Left forelimb (tissue), 1 donor: ENCODE measurements at places on chromosomes 4 and X.

GRCh38 chr4:2400841-2401609, 17.4 kb downstream of the ZFYVE28 start:
- no peak for DNase-seq

GRCh38 chr4:6085691-6086628, 67.7 kb upstream of the C4orf50 start:
- no peak for DNase-seq

GRCh38 chrX:115564243-115564642, 3.3 kb downstream of the PLS3 start:
- DNase-seq, result no peak

GRCh38 chr4:88757776-88758175, 60.1 kb upstream of the NAP1L5 start:
- DNase-seq, result no peak

DNA sequence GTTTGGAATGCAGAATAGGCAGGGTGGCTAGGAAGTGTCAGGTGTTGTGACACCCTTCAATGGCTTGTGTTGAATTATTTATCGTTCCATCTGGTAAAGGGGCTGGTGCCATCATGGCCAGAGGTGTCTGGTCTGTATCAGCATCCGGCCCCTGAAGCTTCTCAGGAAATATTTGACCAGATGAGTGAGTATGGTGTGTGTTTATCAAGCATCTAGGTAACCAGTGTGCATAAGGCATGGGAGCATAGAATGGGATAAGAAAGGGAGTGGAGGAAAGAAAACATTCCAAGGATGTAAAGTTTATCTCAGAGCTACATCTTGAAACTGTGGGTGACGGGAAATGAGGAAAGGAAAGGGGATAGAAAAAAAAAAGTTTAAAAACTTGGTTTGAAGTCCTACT, 109.4 kb downstream of the KLHL4 start:
- no peak for DNase-seq

GRCh38 chr4:26296021-26296420, 24.8 kb upstream of the RBPJ start:
- no peak for DNase-seq

GRCh38 chr4:75058486-75058885, 125.6 kb downstream of the PARM1 start:
- no peak for DNase-seq

- DNase-seq, result no peak
Measured at GRCh38 chr4:183821076-183821853, 83.8 kb upstream of the STOX2 start.

GRCh38 chrX:43813898-43814297, 68.4 kb downstream of the MAOB start:
- no peak for DNase-seq

- no peak for DNase-seq
Measured at GRCh38 chr4:6331018-6331417, 61.4 kb downstream of the WFS1 start.

DNA sequence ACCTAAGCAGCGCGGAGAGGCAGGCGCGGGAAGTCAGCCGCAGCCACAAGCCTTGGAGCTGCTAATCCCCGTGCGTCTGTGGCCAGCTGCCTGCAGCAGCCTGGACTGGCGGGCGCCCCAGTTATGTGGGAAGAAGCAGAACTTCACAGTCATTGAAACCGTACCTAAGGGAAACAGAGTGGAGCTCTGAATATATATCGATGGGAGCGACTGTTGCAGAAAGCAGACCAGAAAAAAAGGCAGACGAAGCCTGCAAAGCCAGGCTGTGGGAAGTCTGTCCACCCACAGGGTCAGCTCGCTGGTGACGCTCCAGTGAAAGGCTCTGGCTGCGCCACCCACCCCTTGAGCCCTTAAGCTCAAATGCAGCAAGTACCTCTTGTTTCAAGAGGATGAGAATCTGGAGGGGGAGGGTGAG, 24.7 kb downstream of the KCNE5 start:
- DNase-seq, result peak; percentile 66

DNA sequence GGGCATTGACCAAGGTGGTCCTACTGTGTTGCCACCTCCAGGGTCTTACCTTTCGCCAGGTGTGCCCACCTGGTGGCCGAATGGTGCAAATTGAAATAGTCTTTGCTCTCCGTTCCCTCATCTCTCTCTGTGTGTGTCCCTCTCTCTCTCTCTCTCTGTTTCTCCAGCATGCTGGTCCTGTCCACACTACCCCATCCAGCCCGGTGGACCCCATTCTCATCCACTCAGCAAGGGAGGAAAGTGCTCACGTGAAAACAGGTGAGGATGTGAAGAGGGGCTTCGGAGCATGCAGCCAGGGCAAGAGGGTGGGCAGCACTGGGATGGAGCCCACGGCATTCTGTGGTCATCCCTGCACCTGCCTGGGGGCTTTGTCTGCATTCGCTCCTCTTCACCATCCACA, 150.1 kb downstream of the CRLF2 start:
- no peak for DNase-seq

DNA sequence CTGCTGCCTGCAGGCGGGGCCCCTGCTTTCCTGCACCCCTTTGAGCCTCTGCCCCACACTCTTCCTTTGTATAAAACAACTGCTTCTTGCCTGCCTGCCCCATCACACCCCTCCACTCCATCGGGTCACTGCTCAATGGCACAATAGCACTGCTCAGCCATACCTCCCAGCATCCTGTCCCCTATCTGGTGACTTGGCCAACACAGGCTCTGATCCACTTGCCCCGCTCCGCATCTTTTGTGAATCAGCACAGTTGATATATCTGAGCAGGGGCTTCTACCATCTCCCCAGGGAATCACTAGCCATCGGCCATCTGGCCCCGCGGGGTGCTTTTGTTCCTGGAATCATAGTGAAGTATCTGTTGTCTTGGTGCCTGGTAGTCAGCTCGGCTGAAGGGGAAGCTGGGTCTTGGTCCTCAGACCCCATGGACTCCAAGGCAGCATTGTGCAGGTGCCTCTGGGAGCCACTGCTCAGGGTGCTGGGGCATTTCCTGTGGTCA, 45.3 kb downstream of the MAP7D3 start:
- no peak for DNase-seq
